ENCODE measurements at places on chromosomes 16 and 17.

DNA sequence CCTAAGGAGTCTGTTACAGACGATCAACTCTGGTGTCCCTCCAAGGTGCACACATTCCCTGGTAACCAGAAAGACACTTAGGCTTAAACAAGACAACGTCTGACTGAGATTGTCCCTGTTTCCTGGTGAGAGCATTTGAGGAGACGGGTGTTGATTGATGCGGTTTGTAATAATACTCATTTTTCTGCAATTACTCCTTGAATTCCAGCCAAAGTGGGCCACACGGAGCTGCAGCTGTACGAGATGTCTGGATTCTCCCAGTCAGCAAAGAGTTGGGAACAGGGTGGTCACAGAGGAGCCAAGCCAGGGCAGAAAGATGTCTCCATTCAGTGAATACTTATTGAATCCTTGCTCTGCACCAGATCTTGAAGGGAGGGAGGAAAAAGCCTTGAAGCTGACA lies 30.9 kb upstream of the CES5A start:
- no peak for DNase-seq

DNA sequence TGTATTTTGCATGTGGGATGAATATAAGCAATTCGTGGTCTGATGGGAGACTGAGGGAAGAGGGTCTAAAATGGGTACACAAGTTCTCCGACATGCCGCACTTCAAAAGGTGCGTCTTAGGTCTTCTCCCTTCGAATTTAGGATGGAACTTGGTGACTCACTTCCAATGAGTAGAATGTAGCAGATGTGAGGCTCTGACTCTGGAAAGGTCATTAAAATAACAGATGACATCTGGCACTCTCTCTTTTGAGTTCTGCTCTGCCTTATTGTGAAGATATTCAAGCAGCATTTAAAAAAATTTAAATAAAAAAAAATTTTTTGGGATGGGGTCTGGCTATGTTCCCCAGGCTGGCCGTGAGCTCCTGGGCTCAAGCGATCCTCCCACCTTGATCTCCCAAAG lies 92.7 kb downstream of the TMEM100 start:
- no peak for DNase-seq

- peak; percentile 21 for DNase-seq
Measured at GRCh38 chr17:6393351-6393952, 41.5 kb downstream of the AIPL1 start.

GRCh38 chr17:45137561-45138305 lies 2.2 kb downstream of the ACBD4 start:
- no peak for DNase-seq

- DNase-seq, result no peak
Measured at GRCh38 chr16:86579268-86580062, 1.1 kb downstream of the FOXL1 start.

- DNase-seq, result no peak
Measured at GRCh38 chr17:49191409-49191916, 18.9 kb downstream of the GNGT2 start.

DNA sequence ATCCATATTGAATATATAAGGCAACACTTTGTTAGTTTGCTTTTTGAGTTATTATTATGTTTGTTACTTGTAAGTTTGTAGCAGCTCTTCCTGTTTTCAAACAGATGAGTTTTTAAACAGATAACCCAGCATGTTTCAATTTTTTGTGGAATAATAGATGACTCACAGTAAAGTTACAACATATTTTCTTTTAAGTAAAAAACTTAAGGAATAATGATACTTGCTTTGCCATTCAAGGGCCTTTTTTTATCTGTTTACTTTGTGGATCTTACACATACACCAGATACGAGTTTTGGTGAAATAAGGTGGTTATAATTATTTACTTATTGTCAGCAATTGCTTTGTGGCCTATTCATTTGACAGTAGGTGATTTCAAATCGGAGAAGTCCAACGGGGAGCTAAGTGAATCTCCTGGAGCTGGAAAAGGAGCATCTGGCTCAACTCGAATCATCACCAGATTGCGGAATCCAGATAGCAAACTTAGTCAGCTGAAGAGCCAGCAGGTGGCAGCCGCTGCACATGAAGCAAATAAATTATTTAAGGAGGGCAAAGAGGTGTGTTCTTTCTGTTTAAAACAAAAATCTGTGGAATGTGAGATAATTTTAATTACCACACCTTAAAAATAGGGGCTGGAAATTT lies 66.3 kb downstream of the BPTF start:
- DNase-seq, result no peak

GRCh38 chr16:2987833-2988232 lies 7.6 kb upstream of the PKMYT1 start:
- DNase-seq, result no peak

DNA sequence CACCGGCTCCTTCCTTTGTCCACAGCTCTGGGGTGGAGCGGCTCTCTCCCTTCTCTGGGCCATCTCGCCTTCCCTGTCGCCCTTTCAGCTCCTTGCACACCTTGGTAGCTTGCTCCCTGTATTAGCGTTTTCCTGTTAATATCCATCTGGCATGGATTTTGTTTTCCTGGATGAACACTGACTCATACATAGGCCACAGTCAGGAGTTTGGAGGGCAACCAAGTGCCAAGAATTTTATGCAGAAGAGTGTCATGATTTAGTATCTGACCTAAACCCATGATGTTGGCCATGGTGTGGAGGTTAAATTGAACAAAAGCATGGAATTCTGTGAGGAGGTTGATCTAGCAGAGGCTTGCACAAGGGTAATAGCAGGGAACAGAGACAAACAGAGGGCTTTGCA lies 180.9 kb downstream of the AIPL1 start:
- DNase-seq, result no peak
